Stimulated activated CD4-positive, alpha-beta T cell treated with anti-CD3 and anti-CD28 coated beads, Interleukin-1b, Interleukin-23, amount 100 ng/mL, for 4 hours (primary cell): ENCODE measurements at places on chromosomes 11 and 22.

DNA sequence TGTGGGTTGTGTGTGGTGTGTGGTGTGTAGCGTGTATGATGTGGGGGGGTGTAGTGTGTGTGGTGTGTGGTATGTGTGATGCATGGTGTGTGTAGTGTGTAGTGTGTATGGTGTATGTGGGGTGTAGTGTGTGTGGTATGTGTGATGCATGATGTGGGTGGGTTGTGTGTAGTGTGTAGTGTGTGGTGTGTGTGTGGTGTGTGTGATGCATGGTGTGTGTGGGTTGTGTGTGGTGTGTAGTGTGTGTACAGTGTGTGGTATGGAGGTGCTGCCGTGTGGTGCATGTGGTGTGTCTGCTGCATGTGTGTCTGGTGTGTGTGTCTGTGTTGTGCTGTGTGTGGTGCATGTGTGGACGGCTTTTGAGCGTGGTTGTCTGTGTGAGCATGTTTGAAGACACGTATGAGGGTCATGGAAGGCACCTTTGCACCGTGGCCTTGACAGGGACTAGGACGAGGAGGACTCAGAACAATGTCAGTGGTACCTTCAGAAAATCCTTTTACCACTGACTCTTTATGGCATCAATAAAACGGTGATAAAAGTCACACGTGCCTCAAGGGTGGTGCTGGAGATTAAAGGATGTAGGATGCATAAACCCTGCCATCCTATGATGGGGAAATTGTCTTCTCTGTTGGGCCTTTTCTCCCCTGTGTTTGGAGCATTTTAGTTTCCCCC, 328.7 kb upstream of the B3GAT1 start:
- no peak for DNase-seq

GRCh38 chr11:123939317-123939716, at the start of gene OR4D5:
OR4D5 (plus strand) TSS chr11:123939617; CDS start chr11:123939617, 0 bp downstream.
- no peak for DNase-seq

DNA sequence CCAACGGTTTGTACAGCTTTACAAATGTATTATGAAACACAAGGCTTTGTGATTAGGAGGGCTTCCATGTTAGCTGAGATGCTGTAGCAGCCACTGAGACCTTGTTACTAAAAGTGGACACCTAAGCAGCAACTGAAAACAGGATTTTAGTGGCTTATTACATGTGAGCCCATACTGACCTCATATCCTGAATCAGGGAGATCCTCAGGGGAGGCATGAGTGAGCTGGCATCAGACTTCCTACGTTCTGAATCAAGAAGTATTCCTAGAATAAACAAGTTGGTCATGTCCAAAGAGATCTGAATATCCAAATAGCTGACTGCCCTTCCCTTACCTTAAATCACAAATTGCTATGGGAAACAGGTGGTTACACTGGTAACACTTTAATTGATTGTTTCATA, 59.1 kb upstream of the SCUBE2 start:
- no peak for DNase-seq

- DNase-seq, result no peak
These were observed 162.0 kb upstream of the SORL1-AS1 start for GRCh38 chr11:121614636-121615240.
